ENCODE measurements at places on chromosomes 16 and 17. TPM values are rescaled to one million over a fixed set of nuclear protein-coding genes. Genes with fewer than 3 reads are reported as not detected.

DNA sequence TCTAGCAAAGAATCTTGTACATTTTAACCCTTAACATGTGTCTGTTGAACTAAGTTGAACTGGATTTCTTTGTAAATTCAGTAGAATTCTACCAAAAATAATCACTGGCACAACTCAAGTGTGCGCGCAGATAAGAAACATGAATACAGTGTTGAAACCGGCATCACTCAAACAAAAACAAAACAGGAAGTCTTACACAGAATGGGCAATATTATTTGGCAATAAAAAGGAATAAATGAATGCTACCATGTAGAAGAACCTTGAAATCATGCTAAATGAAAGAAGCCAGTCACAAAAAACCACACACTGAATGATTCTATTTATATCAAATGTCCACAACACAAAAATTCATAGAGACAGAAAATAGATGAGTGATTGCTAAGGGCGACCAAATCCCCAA, 102.9 kb upstream of the ZFHX3 start:
- DNase-seq = no peak

- DNase-seq = no peak
Measured at GRCh38 chr17:73436954-73437353, 125.2 kb upstream of the CDC42EP4 start.

Gene RDM1
- 2.2 TPM for total RNA-seq

DNA sequence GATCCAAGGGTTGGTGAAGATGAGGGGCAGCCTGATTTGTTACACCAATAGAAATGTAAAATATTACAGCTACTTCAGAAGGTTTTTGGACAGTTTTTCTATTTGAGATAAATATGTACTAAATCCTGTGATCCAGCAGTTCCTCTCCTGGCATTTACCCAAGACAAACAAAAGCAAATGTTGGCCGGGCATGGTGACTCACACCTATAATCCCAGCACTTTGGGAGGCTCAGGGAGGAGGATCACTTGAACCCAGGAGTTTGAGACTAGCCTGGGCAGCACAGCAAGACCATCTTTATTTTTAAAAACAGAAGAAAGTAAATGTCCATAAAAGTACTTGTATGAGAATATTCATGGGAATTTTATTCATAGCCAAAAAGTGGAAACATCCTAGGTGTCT, 64.8 kb upstream of the MRC2 start:
- no peak for DNase-seq

DNA sequence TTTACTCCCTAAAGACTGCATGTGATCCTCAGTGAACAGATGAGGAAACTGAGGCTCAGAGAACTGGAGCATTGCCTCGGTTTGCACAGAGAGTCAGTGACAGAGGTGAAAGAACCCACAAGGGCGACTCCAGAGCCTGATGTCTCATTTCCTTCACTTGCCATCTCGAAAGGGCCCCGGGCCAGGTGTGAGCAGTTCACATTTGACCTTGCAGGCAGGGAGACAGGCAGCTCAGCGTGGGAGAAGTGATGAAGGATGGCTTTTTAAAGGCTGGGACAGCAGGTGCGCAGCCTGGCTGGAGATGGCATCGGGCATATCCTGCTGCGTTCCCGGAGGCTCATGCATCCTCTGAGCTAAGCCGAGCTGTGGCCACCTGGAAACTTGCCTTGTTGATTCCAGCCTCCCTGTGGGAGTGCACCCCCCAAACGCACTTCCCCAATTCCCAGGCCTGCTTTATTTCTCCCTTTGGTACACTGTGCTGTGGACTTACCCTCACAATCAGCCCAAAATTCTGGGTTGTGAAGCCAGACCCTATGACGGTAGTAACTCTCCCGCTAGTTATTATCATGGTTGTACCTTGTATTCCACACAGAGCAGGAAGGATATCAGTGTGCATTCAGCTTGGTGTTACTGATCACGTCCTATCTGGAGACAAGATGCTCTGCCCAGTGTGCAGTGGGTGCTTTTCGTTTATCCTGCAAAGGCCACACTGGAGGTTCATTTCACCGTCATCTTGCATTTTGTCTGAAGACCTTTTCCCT, 753.2 kb upstream of the EEF2KMT start:
- peak; percentile 89 for DNase-seq

- no peak for DNase-seq
Measured at GRCh38 chr16:66434619-66435430, 7.7 kb downstream of the BEAN1 start.

GRCh38 chr17:51045621-51046020, 75.0 kb downstream of the SPAG9 start:
- DNase-seq = peak; percentile 57

DNA sequence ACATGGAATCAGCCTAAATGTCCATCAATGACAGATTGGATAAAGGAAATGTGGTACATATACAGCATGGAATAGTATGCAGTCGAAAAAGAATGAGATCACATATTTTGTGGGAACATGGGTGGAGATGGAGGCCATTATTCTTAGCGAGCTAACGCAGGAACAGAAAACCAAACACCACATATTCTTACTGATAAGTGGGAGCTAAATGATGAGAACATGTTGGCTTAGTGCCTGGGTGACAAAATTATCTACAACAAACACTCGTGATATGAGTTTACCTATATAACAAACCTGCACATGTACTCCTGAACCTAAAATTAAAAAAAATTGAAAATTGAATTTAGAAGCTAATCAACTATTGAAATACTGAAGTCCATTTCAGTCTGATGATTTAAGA, 6.1 kb downstream of the ANKS4B start:
- no peak for DNase-seq

- DNase-seq = no peak
Measured at GRCh38 chr16:18782697-18783429, 7.3 kb downstream of the RPS15A start.

Data from G401 (cell line).